ENCODE measurements at places on chromosomes 3 and 15. TPM values are rescaled to one million over a fixed set of nuclear protein-coding genes. Genes with fewer than 3 reads are reported as not detected.

- H3K27ac ChIP-seq: no peak overlapping the region
- no peak overlapping the region for H3K4me3 ChIP-seq
- H3K36me3 ChIP-seq: no peaks in the 10 kb centered on the region
- no peaks in the 10 kb centered on the region for H3K27me3 ChIP-seq
- DNase-seq: no peak
Observed at GRCh38 chr3:78861156-78861555, 906.6 kb downstream of the ROBO1 start.

DNA sequence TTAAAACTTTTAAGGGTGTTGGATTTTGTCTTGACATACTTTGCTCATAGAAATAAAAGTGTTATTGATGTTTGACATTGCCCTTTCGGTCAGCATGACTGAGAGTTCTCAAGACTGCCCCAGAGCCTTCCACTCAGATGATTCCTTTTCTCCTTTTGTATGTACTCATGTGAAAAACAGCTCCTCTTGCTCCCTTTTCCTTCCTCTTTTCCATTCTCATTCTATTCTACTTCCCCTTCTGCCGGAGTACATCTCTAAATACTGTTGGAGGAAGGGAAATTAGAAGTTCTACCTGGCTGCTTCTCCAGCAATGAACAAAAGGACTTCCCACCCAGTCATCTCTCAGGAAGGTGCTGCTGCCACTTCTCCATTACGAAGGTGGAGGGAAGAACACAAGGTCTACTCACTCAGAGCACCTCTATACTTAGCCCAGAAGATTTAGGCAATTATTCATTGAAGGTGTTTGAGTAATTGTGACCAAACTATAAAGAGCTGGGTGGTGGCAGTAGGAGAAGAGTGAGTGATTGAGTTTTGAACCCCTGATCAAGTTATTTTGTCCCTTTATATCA lies 163.8 kb upstream of the MBNL1 start:
- H3K4me1 ChIP-seq: no peaks in the 10 kb centered on the region
- no peak overlapping the region for H3K4me3 ChIP-seq
- no peaks in the 10 kb centered on the region for H3K27me3 ChIP-seq
- H3K36me3 ChIP-seq: no peaks in the 10 kb centered on the region
- DNase-seq: no peak

Gene KBTBD13
- total RNA-seq: not detected

GRCh38 chr3:90253131-90253530 lies 1145.7 kb downstream of the EPHA3 start:
- H3K4me3 ChIP-seq: no peak overlapping the region
- no peak for DNase-seq
- no peaks in the 10 kb centered on the region for H3K4me1 ChIP-seq
- H3K27ac ChIP-seq: no peak overlapping the region
- no peaks in the 10 kb centered on the region for H3K27me3 ChIP-seq
- no peaks in the 10 kb centered on the region for H3K36me3 ChIP-seq

Gene TUSC7
- total RNA-seq: not detected

Gene VEPH1
- 0.48 TPM for total RNA-seq

Data from naive thymus-derived CD4-positive, alpha-beta T cell (primary cell).